Activated naive CD8-positive, alpha-beta T cell treated with anti-CD3 and anti-CD28 coated beads for 36 hours (primary cell): ENCODE measurements at places on chromosomes 6 and 20. TPM values are rescaled to one million over a fixed set of nuclear protein-coding genes. Genes with fewer than 3 reads are reported as not detected.
A peak's percentile ranks its signal among the peaks of the same experiment; 100 is the strongest.

DNA sequence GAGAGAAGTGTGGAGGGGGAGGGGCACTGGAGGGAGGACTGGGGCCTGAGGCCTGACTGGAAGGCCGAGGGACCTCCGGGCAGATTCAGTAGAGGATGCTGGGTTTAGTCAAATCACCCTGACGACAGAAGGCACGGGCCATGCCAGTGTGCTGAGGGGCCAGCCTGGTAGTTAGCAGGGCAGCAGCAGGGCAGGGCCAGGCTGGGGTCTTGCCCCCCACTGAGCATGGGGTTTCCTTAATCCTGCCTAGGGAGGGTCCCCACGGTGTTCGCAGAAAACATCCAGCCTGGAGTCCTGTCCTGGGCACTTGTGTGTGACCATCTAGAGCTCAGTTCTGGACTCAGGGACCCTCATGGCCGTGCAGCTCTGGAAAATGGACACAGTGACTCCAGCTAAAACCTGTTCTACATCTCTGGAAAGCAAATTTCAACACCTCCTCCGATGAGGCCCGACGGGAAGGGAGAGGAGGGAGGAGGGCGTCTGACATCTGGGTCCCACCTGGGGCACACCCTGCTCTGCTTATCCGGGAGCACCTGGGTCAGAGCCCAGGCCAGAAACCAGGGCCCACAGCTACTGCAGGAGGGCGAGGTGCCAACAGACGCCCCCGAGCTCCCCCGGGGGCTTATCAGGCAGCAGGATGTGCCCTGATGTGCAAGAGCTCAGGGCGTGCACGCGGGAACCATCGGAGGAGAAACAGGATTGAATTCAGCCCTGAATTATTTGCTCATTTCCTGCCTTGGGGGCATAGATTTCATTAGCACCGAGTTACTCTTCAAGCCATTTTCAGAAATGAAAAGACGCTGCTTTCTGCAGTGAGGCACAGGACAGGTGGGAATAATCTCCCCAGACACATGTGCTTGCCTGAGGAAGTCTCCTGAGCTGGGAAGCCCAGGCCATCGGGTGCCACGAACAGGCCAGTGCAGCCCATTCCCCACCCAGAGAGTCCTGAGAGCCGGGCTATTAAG is 78.0 kb upstream of the MPC1 start:
- DNase-seq = no peak

GRCh38 chr6:47256361-47256760 is 53.3 kb downstream of the TNFRSF21 start:
- DNase-seq = no peak

GRCh38 chr6:159169557-159170332 is 545 bp downstream of the FNDC1 start:
- peak; percentile 46 for DNase-seq

DNA sequence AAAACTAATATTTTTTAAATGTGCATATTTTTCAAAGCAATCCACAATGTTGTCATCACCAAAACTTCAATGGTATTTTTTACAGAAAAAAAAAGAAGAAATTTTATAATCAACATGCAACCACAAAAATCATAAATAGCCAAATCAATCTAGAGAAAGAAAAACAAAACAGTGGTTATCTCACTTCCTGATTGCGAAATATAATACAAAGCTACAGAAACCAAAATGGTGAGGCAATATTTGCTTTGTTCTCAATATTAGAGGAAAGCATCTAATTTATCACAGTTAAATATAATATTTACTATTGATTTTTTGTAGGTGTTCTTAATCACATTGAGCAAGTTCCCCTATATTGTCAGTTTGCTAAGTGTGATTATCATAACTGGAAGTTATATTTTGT is 720.7 kb upstream of the ADGRB3 start:
- no peak for DNase-seq

DNA sequence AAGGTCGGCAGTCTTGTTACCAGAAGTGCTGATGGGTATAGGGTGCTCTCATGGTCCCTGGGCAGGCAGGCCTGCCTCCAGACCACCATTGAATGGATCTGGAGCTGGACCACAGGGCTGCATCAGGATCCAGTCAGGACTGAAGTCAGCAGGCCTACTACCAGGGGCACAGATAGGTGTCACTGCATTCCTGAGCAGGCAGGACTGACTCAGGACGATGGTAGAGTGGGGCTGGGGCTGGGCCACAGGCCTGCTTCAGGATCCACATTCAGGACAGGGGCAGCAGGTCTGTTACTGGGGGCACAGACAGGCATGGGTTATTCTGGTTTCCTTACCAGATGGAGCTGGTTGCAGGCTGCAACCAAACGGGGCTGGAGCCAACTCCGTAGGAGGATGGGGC is 51.4 kb upstream of the MAP3K4 start:
- no peak for DNase-seq

GRCh38 chr20:63831993-63832686 is 1.1 kb upstream of the ZBTB46 start:
- DNase-seq = no peak

DNA sequence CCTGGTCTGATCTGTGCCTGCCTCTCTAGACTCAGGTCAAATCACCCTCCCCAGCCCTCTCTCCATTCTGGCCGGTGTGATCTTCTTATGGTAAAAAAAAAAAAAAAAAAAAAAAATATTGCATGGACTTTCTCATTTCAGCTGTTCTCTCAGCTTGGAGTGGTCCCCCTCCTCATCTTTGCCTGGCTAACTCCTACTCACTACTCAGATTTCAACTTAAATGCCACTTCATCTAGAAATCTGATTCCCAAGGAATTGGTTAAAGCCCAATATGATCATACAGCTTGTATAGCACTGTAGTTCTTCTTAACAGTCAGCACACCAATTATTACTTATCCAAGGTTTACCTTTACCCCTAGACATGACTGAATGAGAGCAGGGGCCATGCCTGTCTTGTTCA is 105.9 kb upstream of the CARMIL1 start:
- no peak for DNase-seq

- DNase-seq = no peak
Observed at GRCh38 chr6:81896525-81897503, 144.3 kb upstream of the TENT5A start.

- no peak for DNase-seq
Observed at GRCh38 chr20:13068336-13068735, 59.6 kb downstream of the SPTLC3 start.

- no peak for DNase-seq
Observed at GRCh38 chr20:51542571-51543421, at the start of gene NFATC2. TSS of gene NFATC2 (minus strand) at chr20:51542719. CDS start at chr20:51542499, 220 bp downstream.

DNA sequence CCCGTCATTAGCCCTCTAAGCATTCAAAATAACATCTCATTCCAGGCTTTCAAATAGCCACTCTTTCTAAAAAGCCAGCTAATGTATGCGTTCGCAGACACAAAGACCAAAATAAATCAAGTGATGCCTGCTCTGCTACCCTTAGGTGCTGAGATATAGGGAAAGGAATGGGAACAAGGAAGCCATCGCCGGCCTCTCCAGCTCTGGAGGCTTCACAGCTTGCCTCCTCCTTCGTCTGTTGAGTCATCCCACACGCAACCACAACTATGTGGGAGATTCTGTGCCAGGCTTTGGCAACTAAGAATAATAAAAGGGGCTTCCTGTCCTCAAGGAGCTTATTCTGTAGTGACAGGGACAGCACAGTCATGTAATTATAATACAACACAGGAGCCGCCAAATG is 27.3 kb upstream of the SLC22A23 start:
- no peak for DNase-seq

DNA sequence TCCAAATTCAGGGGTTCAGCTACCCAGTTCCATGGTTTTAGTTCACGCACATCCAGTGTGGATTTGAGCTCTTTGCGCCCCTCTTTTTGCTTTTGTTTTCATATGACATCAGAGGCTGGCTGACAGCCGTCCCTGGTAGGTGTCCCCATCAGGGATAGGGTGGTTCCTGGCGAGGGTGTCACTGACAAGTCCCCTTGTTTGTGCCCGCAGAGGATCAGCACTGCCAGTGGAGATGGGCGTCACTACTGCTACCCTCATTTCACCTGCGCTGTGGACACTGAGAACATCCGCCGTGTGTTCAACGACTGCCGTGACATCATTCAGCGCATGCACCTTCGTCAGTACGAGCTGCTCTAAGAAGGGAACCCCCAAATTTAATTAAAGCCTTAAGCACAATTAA is 58.0 kb downstream of the GNAS start:
- DNase-seq = no peak

DNA sequence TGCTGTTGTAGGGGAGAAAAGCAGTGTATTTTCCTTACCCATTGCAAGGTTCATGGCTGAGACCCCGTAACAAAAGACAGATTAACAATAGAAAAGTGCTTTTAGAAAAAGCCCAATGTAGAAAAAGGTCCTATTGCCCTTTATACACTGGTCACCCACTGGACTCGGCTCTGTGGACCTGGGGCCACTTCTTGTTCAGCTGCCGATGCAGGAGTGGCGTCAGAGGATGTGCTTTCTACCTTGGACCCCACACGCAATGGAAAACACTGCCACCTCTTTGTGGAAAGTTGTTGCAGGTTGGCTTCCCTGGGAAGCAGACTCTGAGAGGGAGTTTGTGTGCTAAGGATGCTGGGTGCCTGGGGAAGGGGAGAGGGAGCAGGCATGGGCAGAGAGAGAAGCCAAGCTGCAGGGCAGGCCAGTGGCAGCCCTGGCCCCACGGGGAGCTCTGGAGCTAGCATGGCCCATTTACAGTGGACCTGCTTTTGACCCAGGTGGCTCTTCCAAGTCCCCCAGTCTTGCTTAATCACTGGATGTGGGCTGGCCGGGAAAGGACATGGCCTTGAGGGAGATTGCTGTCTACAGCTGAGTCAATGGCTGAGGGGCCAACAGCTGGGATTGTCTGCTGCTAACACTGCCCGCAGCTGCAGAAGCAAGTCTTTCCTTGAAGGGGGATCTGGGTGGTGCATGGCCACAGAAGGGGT is 142.9 kb downstream of the CDC5L start:
- no peak for DNase-seq

DNA sequence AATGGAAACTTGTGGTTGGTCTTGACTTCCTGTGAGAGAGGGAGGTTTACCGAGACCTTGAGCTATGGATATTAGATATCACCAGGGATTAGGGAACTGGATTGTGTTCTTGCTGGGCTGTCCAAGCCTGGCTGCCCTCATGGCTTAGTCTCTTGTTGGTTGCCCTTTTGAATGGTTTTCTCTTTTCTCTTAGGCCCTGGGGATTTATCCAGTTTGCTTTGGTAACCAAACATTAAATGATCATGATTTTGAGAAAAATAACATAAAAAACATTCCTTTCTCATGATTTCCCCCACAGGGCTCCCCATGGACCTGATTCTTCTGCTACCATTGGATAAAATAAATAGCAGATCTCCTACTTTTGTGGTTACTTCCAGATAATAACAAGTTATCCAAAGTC is 306.4 kb upstream of the RNF217 start:
- no peak for DNase-seq

DNA sequence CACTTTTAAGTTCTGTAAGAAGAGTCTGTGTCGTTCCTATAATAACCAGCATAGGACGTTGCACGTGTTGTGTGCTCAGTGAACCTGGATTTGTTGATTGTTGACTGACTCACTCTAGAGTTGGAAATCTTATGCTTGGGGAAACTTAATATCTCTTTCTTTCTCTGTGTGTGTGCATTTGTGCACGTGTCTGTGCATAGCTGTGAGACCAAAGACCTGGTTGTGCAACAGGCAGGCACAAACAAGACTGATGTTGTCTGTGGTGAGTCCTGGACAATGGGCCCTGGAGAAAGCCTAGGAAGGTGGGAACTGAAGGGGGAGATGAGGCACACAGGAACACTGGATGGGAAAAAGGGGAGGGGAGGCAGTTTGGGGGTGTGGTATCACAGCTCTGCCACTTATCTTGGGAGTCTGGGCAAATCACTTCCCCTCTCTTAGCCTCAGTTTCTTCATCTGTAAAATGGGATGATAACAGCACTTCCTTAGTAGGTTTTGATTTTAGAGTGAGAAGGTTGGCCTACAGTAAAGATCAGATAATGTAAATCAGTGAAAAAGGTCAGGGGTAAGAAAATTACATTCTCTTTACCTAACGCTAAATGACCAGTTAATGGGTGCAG is 8.4 kb downstream of the CD40 start:
- no peak for DNase-seq

- DNase-seq = no peak
Observed at GRCh38 chr20:23105193-23105592, 19.1 kb upstream of the CD93 start.

DNA sequence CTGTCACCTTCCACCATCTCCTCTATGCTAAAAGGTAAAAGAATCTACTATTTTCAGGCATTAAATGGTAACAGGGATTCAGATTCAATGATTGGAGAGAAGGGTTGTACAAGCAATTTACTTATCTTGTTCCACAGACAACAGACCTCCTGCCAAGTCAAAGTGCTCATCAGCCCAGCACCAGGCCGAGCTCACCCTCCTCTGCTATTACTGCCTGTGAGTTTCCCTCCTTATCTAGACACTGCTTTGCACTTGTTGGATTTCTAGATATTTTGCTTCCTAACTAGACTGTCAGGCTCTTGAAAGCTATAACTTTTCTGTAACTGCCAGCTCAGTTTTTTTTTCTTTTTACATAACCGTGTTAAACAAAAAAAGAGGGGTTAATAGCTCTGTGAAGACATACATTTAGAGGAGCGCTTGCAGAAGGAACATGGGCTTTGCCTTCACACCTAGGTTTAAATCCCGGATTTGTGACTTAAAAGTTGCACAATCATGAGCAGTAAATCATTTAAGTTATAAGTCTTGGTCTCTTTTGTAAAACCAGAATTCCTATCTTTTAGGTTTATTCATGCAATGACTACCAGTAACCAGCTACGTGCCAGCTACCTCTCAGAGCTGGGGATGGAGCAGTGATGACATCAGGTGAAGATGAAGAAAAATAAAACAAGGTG is 1.1 kb upstream of the FAM162B start:
- no peak for DNase-seq

GRCh38 chr20:1477896-1478490 is 11.3 kb upstream of the NSFL1C start:
- DNase-seq = no peak

DNA sequence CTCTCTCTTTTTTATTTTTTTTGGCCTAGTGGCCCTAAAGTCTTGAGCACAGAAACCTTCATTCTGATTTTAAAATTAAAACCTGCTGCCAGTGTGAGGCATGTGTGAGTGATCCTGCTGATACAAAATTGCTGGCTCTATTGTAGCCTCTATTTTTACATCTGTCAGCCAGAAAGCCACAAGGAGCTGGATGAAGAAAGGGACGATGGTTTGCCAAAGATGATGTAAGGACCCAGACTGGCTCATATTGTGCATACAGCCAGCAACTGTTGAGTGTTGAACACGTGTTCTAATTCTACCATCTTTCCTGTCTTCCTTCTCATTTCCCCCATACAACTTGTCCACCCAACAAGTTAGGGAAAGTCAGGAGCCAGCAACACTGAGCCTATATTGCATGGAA is 40.8 kb upstream of the ATXN1 start:
- no peak for DNase-seq

The TRIM10 gene
- not detected for total RNA-seq

The SUMO4 gene
- total RNA-seq = 2.3 TPM

The HIVEP2 gene
- 28.8 TPM for total RNA-seq

The CLPSL1 gene
- not detected for total RNA-seq

The SLA2 gene
- total RNA-seq = 70.6 TPM

The ECT2L gene
- total RNA-seq = not detected

The MUC22 gene
- total RNA-seq = not detected

The REM1 gene
- not detected for total RNA-seq

The EBF4 gene
- total RNA-seq = 0.66 TPM
